ENCODE measurements at places on chromosomes 6 and 20.

DNA sequence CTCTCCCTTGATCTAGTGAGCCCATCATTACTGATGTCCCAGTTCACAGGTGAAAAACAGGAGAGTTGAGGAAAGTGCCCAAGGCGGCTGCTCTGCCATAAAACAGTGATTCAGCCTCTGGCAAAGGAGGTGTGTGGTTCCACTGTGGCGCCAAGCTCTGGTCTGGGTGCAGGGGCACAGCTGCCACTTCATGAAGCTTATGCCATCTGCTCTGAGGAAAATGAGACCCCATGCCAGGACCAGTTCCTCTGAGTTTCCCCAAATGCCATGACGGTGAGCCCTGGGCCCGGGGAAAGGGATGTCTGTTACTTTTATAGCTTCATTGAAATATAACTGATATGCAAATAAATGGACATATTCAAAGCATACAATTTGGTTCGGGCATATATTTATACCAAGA lies 33.7 kb upstream of the ZBP1 start:
- no peak for DNase-seq

GRCh38 chr6:38396209-38396608 lies 243.5 kb downstream of the BTBD9 start:
- no peak for DNase-seq

- DNase-seq, result no peak
These were observed 253.2 kb downstream of the PLCB1 start for GRCh38 chr20:8385247-8385646.

- DNase-seq, result no peak
These were observed 45.2 kb upstream of the KCNK16 start for GRCh38 chr6:39367700-39368099.

GRCh38 chr6:56582236-56582635 lies 60.5 kb downstream of the DST start:
- DNase-seq, result no peak

- no peak for DNase-seq
These were observed 28.2 kb downstream of the GPR63 start for GRCh38 chr6:96809119-96809518.

DNA sequence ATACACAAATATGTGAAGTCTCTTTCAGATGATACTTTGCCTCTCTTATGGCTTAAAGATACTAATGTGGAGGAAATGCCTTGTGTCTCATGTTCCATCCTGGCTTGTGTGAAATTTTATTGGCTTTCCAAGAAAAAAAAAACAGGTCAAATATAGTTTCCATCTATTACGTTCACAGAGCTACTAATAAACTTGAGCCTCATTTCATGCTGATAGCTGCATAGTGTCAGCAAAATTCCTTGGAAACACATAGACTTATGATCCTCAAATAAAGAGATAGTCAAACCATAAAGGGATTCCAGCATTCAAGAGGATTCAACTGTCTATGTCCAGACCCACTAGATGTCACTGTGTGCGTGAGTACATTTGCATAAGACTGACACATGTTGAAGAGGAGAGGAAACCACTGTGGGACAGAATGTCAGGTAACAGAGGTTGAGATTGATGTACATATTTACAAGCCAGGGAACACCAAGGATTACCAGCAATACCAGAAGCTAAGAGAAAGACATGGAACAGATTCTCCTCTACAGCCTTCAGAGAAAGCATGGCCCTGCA lies 266.6 kb downstream of the COL12A1 start:
- DNase-seq, result no peak

DNA sequence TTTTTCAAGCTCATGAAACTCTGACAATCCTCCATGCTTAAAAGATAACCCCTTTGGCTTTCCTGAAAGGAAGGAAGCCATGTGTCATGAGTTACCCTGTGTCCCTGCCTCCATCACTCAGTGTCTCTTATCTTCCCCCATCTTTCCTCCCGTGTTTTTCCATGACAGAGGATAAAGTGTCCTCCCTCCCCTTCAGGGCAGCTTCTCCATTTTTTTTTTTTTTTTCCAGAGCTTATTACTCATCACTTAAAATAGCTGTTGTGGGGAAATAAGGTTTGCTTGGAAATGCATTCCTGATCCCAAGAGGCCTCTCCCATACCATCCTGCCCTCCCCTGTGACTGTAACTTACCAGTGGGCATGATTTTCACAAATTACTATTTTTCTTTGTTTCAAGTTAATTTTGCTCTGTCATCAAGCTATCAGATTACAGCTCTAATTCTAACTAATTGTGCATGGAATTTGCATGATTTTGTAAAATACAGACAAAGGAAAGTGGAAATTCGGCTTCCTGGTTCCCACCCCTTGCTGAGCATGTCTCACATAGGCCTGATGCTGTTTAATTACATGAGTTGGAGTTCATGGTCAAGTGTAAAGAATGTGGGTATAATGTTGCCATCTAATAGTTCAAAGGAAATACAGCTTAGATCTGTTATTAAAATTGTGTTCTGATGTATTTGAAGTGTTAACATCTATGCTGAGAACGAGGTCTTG lies 614.5 kb upstream of the FLRT3 start:
- no peak for DNase-seq
